ENCODE measurements at places on chromosomes 2 and 18. TPM values are rescaled to one million over a fixed set of nuclear protein-coding genes. Genes with fewer than 3 reads are reported as not detected.

Gene CEP192
- 34.0 TPM for total RNA-seq

Gene PNPT1
- 17.5 TPM for total RNA-seq

Gene ARHGEF33
- total RNA-seq, result 0.34 TPM

Gene XIRP2
- not detected for total RNA-seq

Gene ATG16L1
- total RNA-seq, result 39.3 TPM

Gene SOX11
- total RNA-seq, result not detected

Gene NTSR2
- not detected for total RNA-seq

Gene DCC
- total RNA-seq, result not detected

Gene MC4R
- not detected for total RNA-seq

Gene GLS
- 250 TPM for total RNA-seq

Gene B4GALT6
- 3.4 TPM for total RNA-seq

DNA sequence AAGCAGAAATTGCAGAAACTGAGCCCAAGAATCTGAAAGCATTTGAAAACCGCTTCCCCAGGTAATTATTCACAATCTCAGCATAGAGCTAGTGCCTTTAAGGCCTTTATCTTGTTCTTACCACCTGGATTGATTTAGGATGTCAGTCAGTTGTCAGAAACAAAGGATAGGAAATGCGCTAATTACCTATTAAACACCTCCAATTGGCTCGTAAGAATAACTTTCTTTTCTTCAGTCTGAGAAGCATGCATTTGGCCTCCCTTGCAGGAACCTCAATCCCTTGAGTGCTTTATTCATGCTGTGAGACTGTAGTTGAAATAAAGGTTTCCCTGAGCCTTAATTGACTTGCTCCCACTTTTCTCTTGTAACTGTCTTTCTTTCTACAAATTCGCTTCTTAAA, 400.3 kb upstream of the LRATD1 start:
- no peak for DNase-seq

DNA sequence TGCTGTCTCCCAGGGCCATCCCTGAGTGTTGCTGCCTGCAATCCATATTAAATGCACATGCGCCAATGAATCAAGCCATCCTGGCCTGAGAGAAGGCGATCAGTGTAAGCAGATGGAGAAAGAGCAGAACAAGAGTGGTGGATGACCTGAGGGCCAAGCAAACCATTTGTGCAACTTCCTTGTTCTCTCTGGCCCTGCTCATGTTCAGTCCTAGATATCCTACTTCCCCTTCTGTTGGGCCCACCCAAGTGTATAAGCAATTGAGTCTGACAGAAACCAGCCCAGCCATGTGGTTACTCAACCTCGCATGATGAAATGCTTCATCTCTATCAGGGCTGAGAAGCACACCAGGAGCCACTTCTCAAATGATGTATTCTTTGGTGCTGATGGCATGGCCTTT, 383.1 kb upstream of the ID2 start:
- no peak for DNase-seq

GRCh38 chr18:10528439-10528838, 2.6 kb downstream of the NAPG start:
- DNase-seq, result no peak

- no peak for DNase-seq
Observed at GRCh38 chr2:193332941-193333340, 1138.2 kb upstream of the TMEFF2 start.

- no peak for DNase-seq
Observed at GRCh38 chr2:25159949-25160348, 8.4 kb downstream of the POMC start.

DNA sequence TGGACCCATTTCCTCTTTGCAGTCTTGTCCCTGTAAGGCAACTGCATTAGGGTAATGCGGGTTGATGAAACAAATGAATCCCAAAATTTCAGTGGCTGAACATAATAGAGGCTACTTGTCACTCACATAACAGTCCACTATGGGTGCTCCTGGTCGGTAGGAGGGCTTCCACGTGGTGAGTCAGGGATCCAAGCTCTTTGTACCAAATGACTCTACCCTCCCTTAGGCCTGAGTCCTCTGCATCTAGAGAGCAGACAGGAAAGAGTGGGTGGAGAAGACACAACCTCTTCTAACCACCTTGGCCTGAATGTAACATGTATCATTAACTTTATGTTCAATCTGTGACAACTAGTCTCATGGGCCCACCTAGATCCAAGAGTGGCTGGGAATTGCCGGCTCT, 86.2 kb upstream of the HAAO start:
- DNase-seq, result peak; percentile 35

GRCh38 chr2:241659150-241659739, 21.8 kb downstream of the ATG4B start:
- peak; percentile 87 for DNase-seq

DNA sequence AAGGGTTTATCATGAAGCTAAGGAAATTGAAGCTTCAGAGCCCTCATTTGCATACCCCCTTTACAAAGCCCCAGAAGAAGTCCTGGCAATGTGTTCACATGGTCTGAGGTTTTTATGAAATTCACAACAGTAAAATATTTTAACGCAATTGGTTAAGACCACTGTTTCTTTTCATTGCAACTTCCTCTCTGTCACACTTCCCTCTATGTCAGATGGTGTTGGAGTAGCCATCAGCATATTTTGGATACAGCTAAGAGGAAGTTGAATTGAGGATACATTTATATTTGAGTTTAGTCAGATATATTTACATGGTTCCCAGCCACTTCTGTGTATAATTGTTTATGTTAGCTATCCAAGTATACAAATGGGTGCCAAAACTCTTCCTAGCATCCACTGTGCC, 170.0 kb downstream of the TXNL1 start:
- no peak for DNase-seq

- no peak for DNase-seq
Observed at GRCh38 chr2:85708641-85709040, 14.5 kb downstream of the GNLY start.

GRCh38 chr18:49769047-49769728, 44.1 kb downstream of the ACAA2 start:
- no peak for DNase-seq

- DNase-seq, result no peak
Observed at GRCh38 chr2:69191634-69192033, 178.7 kb downstream of the ANTXR1 start.

DNA sequence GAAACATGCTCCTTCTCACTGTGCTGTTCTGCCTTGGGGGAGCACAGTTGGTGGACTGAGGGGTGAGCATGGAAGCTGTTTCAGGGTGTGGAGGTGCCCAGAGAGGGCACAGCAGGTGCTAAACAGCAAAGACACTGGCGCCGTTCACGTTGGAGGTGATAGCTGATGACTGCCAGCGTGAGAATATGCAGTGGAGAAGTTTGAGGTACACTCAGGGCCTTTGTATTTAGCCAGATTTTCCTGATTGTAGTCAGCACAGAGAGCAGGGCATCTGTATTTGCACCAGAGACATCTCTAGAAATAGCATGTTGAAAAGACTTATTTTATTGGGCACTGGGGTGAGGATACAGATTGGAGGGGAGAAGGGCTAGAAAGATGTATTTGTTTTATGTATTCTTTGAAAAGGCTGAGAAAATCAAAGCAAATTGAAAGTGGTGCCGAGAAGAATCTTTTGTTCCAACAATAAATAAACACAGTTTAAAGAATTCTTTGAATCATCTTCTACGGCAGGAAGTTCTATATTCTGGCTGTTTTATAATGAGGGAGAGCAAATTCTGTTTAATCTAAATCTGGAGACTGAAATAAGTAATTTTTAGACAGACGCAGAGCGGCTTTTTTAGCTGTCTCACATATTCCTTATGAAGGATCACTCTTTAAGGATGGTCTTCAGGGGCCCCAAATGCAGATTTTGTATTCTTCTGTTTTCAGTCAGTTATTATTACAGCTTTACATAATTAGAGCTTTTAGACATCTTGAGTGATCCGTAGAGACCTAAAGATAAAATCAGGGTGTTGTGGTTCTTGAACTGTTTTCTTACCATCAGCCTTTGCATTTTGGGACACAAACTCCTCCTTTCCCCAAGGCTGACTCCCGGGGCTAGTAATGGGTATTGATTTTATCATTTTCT, 7.1 kb downstream of the ZNF532 start:
- no peak for DNase-seq

GRCh38 chr18:48762836-48763718, 187.7 kb downstream of the SMAD7 start:
- DNase-seq, result no peak

DNA sequence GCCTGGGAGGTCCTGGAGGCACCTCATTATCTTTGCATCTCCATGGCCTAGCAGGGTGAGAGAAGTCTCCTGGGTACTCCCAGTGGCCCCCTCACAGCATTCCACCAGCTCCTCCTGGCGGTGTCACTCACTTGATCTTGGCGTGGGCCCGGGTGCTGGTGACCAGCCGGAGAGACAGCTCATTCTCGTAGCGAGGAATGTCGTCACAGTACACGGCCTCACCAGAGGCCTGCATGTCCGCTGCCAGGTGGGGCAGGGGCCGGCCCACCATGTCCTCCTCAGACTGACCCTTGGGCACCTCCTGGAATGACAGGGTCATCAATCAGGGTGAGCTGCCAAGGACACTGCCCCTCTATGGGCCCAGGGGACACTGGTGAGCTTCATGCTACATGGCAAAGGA, 42.4 kb downstream of the XDH start:
- DNase-seq, result no peak

DNA sequence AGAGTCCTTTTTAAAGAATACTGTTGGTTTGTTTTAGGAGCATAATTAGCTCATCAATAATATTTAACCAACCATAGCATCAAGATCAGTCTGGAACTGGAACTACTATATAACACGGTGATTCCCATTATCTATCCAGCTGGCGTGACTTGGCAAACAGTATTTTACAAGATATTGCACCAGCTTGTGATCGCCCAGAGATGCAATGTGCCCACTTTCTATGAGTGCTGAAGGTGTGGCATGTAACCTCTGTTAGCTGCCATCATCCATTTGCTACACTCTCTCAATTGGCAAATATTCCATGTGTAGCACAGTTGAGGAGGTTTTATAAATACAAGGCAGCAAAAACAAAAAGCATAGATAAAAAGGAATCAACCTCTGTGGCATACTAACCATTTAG, 64.9 kb downstream of the FIGN start:
- no peak for DNase-seq

GRCh38 chr2:129936334-129936934, 43.0 kb upstream of the RAB6C start:
- no peak for DNase-seq

DNA sequence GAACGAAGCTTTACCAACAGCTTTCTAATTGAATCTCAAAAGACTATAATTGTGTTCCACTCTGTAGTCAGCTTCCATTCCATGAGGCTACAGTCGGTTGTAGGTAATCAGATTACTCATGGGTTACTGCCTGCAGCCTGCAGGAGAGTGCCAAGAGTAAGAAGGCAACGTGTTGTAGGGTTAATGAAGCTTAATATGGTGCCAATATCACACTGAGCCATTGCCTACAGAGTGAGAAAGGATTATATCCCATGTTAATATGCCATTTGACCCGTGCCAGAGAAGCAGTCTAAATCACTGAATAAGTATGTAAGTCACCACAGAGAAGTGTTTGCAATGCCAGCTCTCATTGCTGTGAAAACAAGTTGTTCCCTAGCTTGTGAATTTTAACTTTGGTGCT, 734.5 kb upstream of the ACVR2A start:
- DNase-seq, result no peak

DNA sequence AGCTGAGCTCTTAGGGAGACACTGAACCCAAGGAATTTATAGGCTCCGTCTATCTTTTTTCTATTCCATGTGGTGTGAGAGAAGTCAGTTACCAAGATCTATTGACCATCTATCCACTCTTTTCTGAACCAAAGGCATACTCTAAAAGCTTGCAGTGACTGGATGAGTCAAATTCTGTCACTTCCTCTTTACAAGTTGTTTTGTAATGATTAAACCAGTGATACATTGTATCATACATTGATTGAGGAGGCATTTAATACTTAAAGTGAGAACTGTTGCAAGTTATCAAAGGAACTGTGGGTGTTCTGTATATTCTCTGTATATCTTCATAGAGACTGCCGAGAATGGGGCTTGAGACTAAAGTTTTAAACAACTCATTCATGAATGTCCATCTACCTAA, 188.8 kb downstream of the CAMKMT start:
- peak; percentile 48 for DNase-seq

DNA sequence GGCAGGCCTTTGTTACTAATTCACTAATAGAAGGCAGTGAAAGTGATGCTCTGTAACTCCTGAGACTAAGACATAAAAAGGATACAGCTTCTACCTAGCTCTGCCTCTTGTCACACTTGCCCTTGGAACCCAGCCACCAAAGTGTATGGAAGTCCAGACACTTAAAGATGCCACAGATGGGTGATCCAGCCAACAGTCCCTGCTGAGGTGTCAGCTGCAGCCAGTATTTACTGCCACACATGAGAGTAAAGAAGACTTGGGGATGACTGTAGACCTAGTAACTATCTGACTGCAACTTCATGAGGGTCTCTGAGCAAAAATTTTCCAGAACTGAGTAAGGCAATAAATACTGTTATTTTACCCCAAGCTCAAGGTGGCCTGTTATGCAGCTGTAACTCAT, 8.8 kb downstream of the IMMT start:
- DNase-seq, result no peak

DNA sequence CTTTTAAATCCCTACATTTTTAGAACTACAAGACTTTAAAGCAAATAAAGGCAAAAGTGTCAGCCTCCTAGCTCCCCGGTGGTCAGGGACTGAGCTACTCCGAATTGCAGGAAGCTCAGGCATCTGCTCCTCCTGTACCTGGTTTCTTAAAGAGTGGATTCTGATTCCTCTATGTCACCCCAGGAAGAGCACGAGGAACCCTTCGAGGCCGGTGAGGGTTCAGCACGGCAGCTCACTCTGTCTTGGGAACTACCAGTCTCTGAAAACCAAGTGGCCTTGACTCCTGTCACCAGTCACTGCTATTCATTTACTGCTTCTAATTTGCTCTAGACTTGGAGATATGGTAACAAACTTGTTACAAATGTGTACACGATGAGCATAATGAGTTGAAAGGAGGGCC, 2.3 kb downstream of the PER2 start:
- no peak for DNase-seq

DNA sequence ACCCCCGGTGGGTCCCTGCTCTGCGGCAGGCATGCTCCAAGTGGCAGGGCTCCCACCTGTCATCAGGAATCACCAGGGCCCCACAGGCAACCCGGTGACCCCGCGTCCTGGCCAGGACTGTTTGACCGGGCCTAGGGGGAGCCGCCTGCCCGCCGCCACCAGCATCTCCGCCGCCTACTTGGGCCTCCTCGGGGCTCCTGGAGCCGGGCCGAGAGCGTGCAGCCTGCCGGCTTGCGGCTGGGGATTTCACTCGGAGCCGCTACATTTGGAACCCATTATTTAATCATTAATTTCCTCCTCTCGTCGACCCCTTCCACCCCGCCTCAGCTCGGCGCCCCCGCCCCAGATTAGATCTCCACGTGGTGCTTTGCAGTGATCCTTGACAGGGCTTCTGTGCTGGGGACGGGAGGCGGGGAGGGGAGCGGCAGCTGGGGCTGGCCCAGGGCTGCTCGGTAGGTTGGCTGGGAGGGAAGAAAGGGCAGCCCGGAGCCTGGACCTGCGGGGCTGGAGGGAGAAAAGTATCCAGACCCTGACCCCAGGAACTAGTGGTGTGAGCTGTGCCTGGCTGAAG, 295.4 kb downstream of the CYP26B1 start:
- DNase-seq, result no peak

- DNase-seq, result peak; percentile 53
Observed at GRCh38 chr2:101818531-101819451, 121.3 kb downstream of the MAP4K4 start.

GRCh38 chr2:223956300-223956699, 963 bp upstream of the MRPL44 start:
- no peak for DNase-seq

Data from dermis blood vessel endothelial cell (primary cell).